ENCODE measurements at places on chromosomes 2 and 18.

DNA sequence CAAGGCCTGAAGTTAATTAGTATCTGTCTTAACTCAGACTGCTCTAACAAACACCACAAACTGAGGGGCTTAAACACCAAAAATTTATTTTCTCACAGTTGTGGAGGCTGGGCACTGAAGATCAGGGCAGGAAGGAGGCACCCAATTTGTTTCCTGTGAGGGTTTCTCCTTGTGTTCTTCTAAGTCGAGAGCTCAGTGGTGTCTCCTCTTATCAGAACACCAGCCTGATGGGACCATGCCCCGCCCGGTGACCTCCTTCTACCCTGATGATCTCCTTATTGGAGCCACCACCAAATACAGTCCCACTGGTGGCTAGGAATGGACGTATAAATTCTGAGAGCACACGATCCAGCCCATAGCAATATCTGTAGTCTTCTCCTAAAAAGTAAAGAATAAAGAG lies 20.5 kb downstream of the TMEM18 start:
- DNase-seq = no peak

DNA sequence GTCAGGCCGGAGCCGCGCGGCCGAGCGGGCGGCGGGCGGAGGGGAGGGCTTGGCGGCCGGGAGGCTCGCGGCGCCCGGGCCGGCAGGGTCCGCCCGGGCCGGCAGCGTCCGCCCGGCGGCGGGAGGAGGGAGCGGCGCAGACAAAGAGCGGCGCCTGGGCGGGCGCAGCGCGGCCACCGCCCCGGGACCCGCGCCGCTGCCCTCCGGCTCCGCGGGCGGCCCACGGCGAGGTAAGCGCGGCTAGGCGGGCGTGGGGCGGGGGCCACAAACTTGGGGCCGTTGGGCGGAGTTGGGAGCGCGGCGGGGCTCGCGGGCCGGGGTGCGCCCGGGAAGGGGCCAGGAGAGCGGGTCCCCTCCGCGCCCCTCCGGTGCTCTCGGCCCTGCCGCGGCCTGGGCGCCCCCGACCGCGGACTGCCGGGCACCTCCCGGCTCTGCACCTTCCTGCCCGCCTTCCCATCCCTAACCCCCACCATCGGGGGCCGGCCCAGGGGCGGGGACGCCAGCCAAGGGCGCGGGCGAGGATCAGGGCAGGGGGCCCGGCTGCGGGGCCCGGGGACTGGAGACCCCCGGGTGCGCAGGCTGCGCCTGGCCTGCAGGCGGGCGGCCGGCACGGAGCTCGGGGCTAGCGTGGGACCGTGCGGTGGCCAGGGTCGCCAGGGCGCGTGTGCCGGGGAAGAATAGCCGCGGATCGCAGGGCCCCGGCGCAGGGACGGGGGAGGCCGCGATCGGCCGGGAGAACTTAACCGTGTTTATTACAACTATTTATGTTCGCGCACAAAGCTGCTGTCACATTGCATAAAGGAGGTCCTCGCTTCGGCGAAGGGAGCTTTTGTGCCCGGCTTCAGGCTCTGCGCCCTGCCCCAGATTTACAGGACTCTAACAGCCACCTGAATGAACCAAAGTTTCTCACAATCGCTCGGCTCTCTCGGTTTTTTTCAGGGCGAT lies at the start of gene NCK2:
TSS of gene NCK2 (plus strand) at position 4 of the 945 bp plus-strand sequence. CDS start 110,152 bp downstream, outside the sequence.
- DNase-seq = no peak

GRCh38 chr2:231765496-231765929 lies 15.6 kb downstream of the PDE6D start:
- DNase-seq = no peak

- no peak for DNase-seq
These were observed 513.9 kb upstream of the ACVR2A start for GRCh38 chr2:147330925-147331324.

DNA sequence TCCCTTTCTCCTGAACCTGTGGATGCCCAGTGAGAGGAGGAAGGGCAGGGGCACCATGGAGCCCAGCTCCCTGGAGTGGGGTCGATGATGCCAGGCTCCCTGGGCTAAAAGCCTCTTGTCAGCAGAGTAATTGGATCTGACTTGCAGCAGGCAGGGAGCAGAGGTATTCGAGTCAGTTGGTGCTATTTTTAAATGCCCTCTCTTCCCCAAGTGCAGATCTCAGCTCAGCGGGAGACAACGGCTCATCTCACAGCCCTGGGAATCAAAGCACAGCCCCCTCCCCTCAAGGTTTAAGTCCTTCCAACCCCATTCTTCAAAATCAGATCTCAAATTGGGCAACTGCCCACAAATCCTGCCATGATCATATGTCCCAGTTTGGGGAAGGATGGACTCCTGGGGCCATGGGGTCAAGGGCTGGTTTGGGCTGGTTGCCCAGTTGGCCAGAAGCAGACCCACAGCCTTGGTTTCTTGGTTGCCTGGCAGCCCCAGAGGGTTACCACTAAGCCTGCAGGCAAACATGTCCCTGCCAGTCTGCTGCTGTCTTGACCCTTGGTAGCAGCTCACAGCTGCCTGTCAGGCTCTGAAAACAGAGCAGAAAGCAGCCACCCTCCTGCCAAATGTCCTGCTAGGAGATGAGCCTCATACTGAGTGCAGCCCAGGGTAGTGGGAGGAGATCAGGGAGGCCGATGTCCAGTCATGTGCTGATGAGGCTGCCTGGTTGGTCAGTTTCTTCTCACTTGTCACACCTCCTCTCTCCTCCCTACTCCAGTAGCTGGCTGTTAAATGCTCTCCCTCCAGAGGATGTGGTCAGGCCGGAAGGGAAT lies 244.9 kb downstream of the LOXHD1 start:
- DNase-seq = no peak

DNA sequence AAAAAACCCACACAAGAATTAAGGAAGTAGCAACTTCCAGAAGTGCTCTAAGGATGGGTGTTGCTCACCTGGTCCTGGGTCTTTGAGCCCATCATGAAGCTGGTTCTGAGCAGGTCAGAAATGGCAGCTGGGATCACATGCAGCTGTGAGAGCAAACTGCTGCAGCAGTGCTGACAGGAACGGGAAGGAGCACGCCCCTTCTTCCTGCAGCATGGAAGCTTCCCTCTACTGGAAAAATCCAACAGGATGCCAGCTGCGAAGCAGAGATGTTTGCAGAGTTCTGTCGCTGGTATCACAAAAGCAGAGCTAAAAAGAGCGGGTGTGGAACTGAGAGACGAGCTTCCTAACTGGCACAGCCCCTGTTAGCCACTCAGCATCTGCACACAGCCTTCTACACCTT lies 33.7 kb downstream of the EIF4E2 start:
- DNase-seq = no peak

- no peak for DNase-seq
These were observed 36.3 kb upstream of the CCDC68 start for GRCh38 chr18:54995421-54996143.

DNA sequence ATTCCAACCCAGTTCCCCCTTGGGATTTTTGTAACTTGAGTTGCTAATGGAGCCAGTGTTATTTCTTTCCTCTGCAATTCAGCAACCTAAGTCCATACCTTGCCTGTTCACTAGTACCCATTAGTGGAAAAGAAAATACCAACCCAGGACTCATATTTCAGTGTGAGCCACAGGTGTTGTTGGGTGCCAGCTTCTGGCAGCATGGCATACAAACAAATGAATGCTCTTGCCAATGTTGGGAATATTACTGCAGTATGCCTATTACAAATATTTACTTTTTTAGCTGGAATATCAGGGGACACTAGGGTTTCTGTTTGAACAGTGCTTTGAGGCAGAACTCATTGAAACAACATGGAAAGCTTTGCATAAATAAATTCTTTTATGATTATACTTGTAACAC lies 130.2 kb downstream of the NCKAP5 start:
- DNase-seq = no peak

DNA sequence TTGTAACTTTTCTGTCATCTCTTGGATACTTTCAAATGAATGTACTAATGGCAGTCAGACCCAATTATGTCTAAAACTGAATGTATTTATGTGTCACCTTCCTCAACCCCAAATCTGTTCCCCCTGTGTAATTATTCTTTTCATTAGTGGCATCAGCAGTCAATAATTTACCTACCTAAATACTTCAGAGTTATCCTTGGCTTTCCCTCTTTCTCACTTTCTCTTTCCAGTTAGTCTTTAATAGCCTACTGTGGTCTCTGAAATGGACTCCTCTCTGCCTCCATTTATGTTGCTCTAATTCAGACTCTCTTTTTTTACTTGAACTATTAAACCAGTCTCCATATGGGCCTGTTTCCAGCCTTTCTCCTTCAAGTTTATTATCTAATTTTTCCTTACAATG lies 21.0 kb downstream of the C18orf63 start:
- no peak for DNase-seq

DNA sequence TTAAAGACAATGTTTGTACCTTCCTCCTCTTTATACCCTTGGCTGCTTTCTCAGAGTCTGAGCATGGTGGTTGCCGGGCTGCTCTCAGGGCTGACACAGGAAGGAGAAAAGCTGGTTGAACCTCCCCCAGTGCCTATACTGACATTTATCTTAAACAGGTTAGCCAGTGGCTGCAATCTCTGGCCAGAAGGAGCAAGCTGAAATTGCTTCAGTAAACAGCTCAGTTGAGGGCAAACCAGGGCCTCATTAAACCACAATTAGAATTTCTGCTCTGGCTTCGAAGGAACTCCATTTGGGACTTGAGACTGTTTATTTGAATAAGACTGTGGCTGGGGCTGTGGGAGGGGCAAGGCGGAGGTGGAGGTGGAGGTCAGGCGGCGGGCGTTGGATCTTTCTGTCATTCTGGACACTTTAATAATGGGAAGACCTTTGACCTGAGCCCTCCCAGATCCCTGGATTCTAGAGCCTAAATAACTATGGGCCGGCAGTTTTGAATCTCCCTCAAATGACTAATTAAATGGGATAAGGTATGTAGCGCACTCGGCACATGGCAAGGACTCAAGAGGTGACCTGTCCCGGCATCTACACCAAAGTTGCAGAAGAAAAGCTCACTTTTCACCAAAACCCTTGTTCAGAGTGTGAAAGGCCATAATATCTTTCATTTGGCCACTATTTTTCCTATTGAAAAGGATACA lies 120.6 kb upstream of the MYCN start:
- DNase-seq = no peak

DNA sequence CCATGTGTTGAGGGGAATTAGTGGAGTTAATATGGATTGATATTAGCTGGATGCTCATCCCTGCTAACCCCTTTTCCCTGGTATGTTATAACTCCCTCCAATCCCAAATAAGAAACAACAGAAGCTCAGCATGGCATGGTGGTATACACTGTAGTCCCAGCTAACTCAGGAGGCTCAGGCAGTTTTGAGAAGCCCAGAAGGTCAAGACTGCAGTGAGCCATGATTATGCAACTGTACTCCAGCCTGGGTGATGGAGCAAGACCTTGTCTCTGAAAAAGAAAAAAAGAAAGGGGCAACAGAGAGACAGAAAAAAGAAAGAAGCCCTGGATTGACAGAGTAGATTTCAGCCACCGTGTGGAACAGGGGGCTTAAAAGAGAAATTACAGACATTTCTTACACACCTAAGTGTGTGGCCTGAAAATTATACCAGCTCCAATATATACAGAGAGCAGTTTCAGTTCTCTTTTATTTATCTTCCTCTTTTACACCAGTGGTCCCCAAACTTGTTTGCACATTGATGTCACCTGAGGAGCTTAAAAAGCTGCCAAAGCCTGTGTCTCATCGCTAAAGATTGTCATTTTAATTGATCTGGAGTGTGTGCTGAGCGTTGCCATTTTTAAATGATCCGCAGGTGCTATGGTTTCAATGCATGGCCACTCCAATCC lies 203.6 kb downstream of the UBE2E3 start:
- no peak for DNase-seq

GRCh38 chr2:149857344-149857743 lies 269.8 kb upstream of the MMADHC start:
- DNase-seq = no peak

DNA sequence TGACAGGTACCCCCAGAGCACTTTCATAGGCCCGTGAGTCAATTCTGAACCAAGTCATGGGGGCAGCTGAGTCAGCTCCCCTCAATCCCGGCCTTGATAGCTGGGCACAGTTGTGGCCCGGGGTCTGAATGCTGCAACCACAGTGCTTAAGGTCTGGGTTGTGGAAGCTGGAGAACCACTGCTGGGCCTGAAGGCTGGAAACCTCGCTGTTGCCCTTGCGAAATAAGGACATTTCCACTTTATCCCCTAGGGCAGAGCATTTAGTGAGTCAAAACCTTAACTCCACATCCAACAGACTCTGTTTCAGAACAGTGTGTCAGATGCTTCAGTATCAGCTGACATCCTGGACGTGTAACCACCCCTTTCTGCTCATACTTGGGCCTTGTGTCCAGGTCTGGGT lies 58.6 kb downstream of the SP110 start:
- no peak for DNase-seq

DNA sequence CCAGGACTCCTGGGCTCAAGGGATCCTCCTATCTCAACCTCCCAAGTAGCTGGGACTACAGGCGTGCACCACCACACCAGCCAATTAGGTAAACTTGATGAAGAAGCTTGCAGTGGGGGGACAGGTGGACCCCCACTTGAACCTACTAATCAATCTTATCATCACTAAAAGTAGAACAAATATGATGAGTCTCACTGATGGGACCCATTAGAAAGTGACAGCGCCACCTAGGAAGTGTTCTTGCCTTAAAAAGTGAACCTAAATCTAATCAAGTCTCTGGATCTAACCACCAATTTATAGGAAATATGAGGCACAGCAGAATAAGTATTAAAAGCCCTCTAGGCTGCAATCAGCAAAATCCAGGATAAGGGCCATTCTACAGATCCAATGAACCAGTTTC lies 79.2 kb downstream of the BIN1 start:
- no peak for DNase-seq

DNA sequence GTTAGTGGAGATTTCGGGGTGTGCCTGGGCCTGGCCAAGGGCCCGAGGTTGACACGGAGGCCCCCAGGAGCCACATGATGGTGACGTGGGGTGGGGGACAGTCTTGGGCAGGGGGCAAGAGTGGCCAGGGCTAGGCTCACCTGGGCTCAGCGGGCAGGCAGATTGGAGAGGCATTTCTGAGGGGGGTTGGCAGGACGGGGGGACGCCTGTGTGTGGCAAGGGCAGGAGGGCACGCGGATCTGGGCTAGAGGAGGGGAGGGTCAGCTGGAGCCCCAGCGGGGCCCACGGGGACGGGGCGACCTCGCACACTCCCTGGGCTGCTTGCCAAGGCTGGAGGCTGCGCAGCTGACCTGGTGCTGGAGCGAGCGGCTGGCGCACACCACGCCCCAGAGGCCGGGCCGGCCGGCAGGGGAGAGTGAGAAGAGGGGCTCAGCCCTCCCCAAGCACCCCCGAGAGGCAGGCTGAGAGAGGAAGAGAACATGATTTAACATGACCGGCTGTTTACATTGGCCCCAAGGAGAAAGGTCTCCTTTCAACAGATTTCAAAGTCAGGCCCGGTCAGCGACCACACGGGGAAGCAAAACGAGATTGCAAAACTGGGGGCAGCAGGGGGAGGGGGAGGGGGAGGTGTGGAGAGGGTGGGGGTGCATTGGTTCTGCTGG lies 38.0 kb upstream of the SNED1 start:
- DNase-seq = no peak

Measured in T-helper 17 cell (primary cell).